ENCODE measurements at places on chromosomes 7 and 10. TPM values are rescaled to one million over a fixed set of nuclear protein-coding genes. Genes with fewer than 3 reads are reported as not detected.

DNA sequence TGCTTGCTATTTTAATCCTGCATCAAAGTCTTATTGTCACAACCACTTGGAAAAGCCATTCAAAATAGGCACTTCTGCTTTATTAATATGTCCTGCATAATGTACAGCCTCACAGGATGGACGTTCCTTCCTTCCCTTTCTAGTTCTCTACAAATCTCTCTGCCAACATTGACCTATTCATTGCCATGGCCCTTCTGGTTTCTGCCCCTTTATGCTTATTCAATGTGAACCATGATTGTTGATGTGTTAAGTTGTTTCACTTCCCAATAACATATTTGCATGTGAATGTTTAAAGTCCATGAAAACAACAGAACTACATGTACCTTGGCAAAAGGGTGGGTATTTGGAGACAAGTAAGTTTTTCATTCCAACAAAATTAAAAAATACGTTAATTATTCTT lies 45.7 kb downstream of the COL28A1 start:
- no peak for DNase-seq
- no peak overlapping the region for H3K27ac ChIP-seq
- H3K4me1 ChIP-seq = no peaks in the 10 kb centered on the region
- no peaks in the 10 kb centered on the region for H3K36me3 ChIP-seq
- H3K4me3 ChIP-seq = no peak overlapping the region

- DNase-seq = no peak
- no peak overlapping the region for H3K27ac ChIP-seq
- no peak overlapping the region for H3K4me3 ChIP-seq
- no peaks in the 10 kb centered on the region for H3K4me1 ChIP-seq
Measured at GRCh38 chr7:67489881-67490280, 493.2 kb downstream of the TYW1 start.

DNA sequence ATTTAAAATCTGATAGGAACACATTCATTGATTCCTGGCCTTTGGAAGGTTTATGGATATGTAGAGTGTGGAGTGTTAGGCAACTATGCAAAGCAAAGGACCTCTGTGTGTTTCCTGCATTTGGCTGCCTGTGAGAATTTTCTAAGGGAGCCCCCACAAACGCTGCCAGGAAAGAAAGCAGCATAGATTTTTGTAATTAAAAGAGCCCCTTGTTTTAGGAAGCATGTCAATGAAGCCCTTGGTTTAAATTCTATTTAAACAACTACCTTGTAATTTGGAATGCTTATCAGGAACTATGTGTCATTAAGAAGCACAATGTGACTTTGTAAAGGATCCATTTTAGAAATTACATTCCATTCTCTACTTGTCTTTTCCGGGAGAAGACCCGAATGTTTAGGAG lies 742.5 kb downstream of the NXPH1 start:
- H3K4me3 ChIP-seq = no peak overlapping the region
- no peaks in the 10 kb centered on the region for H3K36me3 ChIP-seq
- H3K27me3 ChIP-seq = no peaks in the 10 kb centered on the region
- DNase-seq = no peak
- H3K27ac ChIP-seq = no peak overlapping the region
- no peaks in the 10 kb centered on the region for H3K4me1 ChIP-seq

DNA sequence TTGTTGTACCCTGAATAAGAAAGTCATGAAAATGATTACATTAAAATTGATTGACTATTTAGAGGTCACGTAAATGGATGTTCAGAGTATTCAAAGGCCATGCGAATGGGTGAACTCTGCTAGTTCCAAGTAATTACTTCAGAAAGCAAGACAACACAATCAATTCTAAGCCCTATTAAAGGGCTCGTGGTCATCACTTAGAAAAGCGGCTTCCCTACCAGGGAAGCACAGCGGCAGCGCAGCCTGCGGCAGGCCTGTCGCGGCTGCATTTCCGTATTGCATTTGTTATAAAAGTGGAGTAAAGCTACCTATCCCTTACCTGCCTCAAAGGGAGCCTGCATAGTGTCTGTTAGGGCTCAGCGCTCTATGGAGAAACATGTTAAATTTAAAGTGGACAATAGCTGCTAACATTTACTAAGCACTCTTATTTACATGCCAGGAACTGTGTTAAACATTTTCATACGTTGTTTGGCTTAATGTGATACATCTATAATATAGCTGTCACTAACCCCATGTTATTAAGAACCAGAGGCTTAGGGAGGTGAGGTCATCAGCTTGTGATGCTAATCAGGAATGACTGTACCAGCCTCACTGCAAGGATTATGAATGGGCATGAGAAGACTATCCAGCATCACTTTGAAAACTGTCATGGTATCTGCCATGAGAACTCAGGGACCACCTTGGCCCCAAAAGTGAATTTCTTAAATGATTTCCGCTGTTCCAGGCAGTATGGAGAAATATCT lies 187.5 kb downstream of the CELF2 start:
- H3K4me1 ChIP-seq = no peaks in the 10 kb centered on the region
- H3K27me3 ChIP-seq = no peaks in the 10 kb centered on the region
- H3K27ac ChIP-seq = no peak overlapping the region
- peaks cover 4% of the 10 kb centered on the region for H3K36me3 ChIP-seq
- H3K4me3 ChIP-seq = no peak overlapping the region
- DNase-seq = no peak

DNA sequence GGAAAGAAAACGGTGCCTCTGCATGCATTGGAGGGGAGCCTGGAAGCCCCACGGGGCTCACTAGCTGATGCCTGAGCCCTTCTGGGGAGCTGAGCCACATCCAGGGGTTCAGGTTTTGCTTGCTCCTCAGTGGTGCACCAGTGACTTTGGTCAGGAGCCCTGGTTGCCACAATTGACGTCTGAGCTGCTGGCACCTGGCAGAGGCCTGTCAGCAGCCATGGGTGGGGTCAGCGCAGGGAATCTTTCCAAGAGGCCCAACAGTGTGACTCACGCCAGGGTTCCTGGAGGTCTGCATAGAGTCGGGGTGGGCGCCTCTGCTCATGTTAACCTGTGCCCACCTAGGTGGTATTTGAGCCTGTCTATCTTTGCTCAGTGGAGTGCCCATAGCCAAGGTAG lies 138.7 kb downstream of the NEURL1 start:
- H3K27ac ChIP-seq = no peak overlapping the region
- H3K4me3 ChIP-seq = no peak overlapping the region
- H3K36me3 ChIP-seq = peaks cover 4% of the 10 kb centered on the region
- peaks cover 23% of the 10 kb centered on the region for H3K4me1 ChIP-seq

- no peak for DNase-seq
- H3K27me3 ChIP-seq = no peaks in the 10 kb centered on the region
- no peak overlapping the region for H3K27ac ChIP-seq
- no peaks in the 10 kb centered on the region for H3K36me3 ChIP-seq
Measured at GRCh38 chr7:102270178-102270887, 16.3 kb upstream of the SH2B2 start.

COX19 gene
- total RNA-seq = 7.7 TPM

ZNF25 gene
- 4.6 TPM for total RNA-seq

MBL2 gene
- total RNA-seq = not detected

CLDN15 gene
- 3.4 TPM for total RNA-seq
